CD8-positive, alpha-beta T cell (primary cell): ENCODE measurements at places on chromosomes 11 and 22. TPM values are rescaled to one million over a fixed set of nuclear protein-coding genes. Genes with fewer than 3 reads are reported as not detected.

GRCh38 chr11:105142167-105142566, 2.6 kb upstream of the CARD18 start:
- DNase-seq: no peak

DNA sequence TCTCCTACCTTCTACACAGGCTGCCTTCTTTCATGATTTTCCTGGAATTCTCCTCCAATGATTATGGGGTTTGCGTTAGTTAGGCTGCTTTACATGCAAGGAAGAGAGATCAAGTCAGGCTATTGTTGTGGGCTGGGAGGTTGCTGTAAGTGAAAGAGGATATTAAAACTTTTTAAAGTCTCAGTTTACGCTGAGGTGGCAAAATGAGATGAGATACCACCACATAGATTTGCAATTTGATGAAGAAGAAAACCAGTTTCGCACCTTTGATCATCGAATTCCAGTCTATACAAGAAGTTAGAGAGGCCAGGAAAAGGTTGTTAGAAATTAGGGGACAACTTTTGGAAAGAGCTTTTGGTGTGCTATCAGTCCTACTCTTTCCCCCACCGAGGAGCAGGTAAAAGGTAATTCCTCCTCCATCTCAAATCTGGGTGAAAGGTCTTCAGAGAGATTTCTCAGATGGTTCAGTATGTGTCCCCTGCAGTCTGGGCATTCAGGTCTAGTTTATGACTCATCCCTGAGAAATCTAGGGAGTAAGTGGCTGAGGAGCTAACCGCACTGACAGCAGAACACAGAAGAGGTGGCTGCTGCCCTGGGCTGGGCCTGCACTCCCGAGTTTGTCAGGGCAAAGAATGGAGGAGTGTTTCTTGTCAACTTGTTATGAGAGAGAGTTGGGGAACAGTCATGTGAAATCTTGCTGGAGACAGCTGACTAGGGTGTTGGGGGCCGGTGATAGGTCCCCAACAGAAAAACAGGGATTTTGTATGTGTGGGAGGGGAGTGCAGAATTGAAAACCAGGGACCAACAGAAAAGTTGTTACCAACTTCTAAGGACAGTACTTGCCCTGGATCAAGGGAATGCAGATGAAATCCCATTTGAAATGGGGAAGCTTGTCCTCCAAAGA, 34.7 kb downstream of the CCDC83 start:
- no peak for DNase-seq

- DNase-seq: no peak
Measured at GRCh38 chr11:45347348-45348082, 61.4 kb upstream of the SYT13 start.

- no peak for DNase-seq
Measured at GRCh38 chr11:11946878-11947277, 61.5 kb downstream of the DKK3 start.

GRCh38 chr11:75066061-75066460, 30.6 kb downstream of the OR2AT4 start:
- no peak for DNase-seq

DNA sequence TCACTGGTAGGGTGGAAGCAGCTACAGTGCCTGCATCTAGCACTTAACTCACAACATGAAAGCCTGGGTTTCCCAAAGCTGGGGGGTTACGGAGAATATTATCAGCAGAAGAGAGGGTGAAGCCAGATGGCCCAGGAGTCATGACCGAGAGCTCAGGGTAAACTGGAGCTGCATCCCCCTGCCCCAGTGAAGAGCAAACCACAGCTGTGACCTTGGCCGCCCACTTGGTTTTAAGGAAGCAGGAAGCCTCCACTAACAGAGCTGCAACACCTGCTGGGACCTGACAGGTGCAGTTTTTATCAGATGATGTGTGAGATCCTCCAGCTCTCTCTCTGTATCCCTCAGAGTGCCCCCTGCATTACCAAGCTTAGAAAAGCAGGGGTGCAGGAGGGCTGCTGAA, 20.9 kb downstream of the TCP11L1 start:
- DNase-seq: no peak

- DNase-seq: no peak
Measured at GRCh38 chr22:49812838-49813237, 14.8 kb downstream of the BRD1 start.

GRCh38 chr11:115158053-115158452, 346.2 kb downstream of the CADM1 start:
- DNase-seq: no peak

DNA sequence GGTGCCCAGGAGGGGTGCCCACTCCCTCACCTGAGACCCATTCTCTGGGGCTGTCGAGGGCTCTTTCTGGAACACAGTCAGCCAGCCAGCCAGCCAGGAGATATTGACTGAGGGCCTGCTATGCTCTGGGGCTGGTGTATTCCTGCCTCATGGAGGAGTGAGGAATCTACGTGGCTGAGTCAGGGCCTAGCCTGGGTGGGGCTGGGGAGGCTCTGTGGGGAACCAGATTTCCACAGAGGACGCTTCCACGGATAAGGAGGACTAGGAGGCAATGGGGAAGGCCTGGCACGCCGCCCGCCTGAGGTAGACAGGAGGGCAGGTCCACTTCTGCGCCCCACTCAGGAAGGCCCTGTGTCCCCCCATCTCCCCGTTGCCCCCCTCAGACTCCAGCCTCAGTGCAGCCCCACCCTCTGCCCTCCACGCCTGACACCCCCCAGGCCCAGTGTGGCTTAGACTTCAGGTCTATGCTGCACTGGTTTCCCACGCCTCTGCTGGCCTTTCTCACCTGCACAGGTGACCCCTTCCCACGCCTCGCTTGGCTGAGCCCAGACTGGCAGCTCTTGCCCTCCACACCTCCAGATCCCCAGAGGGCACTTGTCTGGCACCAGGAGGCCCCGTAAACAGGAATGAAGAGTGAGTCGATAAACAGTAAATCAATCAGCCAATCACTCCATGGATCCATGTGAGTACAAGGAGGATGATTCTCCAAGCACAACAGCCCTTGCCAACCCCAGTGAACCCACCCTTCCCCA, 37.5 kb downstream of the MACROD1 start:
- no peak for DNase-seq

- no peak for DNase-seq
Measured at GRCh38 chr11:12200991-12201985, 90.9 kb downstream of the MICAL2 start.

GRCh38 chr11:280706-281485, 2.7 kb downstream of the NLRP6 start:
- peak; percentile 53 for DNase-seq

GRCh38 chr11:39443424-39444022, 2015.9 kb downstream of the LRRC4C start:
- no peak for DNase-seq

The RIMBP3B gene
- total RNA-seq: 0.17 TPM

The PDXP gene
- 2.4 TPM for total RNA-seq

The UBQLNL gene
- total RNA-seq: 0.47 TPM

The TRIM48 gene
- total RNA-seq: not detected
